ENCODE measurements at places on chromosomes 2 and 18. TPM values are rescaled to one million over a fixed set of nuclear protein-coding genes. Genes with fewer than 3 reads are reported as not detected.
A peak's percentile ranks its signal among the peaks of the same experiment; 100 is the strongest.

- no peak for DNase-seq
Observed at GRCh38 chr2:217752714-217753459, 249.9 kb downstream of the TNS1 start.

Gene PIEZO2
- 0.61 TPM for total RNA-seq

- DNase-seq, result no peak
Observed at GRCh38 chr2:68050353-68050752, 12.5 kb downstream of the C1D start.

Gene DSG3
- 0.13 TPM for total RNA-seq

Gene SETBP1
- total RNA-seq, result 2.3 TPM

DNA sequence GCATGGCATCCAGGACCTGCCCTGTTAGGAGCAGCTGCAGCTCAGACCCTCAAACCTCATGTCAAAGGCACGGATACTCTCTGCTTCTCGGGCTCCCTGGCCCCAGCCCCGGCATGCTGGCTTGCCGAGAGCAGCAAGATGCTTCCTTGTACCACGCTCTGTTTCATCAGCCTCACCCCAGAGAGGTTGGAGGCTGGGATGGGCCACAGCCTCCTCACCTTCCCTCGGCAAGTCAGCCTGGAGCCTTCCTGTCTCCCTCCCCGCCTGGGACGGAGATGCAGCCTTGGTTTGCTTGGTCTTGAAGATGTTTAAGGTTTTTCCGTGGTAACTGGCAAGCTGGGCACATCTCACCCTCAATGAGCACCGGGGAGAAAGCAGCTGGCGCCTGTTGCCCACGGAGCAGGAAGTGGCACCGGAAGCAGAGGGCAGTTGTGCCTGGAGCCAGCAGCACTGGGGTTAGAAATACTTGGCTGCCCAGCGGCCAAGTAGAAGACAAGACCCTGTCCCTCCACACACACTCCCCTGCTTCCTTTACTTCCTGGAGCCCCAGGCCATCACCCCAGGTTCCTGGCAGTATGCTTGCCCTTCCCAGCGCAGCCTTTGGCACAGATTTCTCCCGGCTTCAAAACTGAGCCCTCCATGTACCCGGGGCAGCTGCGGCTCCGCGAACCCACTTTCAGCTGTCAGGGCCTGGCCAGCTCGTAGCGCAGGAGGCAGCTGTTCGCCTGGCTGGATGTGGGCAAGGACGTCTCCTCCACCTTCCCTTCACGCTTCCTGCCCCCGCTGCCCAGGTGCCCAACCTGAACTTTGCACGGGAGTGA is 17.4 kb downstream of the FBLN7 start:
- DNase-seq, result no peak

Gene RGPD5
- 7.9 TPM for total RNA-seq

DNA sequence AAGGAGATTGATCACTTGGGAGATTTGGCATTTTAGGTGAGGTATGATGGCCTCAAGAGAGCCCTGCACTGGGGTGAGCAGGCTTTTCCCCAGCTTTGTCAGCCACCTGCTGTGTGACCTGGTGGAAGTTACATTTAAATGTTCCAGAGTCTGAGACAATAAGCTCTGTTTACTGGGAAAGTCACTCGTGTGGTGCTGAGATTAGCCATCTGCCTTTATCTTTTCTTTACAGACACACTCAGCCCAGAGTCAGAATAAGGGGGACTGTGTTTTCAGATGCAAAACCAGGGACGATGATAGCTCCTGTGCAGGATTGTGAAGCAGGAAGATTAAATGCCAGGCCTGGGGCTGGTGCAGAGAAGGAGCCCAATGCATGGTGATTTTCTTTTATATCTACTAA is 47.9 kb downstream of the SH3RF3 start:
- DNase-seq, result no peak

DNA sequence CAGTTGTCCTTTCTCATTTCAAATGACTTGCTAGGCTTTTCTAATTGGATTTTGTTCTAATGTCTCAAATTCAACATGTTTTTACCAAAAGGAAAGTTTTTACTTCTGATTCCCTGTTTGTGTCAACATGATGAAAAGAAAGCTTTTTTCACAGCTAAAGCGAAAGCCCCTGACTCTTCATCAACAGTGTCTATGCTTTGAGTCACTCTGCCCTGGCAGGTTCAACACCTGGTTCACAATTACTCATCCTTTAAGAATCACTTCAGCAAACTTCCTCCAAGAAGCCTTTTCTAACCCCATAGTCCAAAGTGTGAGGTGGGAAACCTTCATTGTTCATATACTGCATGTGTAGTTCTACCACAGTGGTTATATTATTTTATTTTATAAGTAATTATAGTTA is 7.6 kb upstream of the DSG2 start:
- DNase-seq, result no peak

DNA sequence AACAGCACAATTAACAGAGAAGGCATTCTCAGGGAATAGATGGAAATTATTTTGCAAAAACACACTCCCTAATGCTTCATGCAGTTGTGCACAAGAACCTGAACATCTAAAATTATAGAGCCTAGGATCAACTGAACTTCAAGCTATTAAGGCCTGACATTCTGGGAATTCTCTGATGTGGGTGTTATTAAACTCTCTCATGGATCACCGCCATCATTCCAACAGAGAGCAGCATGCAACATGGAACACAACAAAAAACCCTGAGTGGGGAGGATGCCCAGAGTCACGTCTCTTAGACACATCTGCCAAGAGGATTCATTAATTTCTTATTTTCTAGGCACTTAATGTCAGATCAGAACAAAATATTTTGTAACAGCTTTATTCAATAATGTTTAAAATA is 543.8 kb downstream of the ERBB4 start:
- DNase-seq, result no peak

- no peak for DNase-seq
Observed at GRCh38 chr2:146135245-146135644, 1615.3 kb upstream of the ZEB2 start.

DNA sequence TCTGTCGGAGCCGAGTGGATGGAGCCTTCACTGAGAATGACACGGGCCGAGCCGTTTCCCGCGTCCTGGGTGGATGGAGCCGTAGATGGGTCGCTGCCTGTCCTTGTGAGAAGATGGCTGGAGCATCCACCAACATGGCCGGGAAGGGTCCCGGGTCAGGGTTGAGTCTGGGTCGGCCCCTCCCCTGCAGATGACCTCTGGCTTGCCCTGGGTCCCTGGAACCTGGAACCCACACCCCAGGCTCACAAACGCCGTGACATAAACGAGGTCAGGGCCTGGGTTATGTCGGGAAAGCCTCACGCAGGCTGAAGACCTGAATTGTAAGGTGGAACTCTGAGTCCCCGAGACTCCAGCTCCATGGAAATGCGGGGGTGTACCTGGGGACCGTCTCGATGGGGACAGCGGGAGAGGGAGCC is 94.9 kb downstream of the NFATC1 start:
- no peak for DNase-seq

DNA sequence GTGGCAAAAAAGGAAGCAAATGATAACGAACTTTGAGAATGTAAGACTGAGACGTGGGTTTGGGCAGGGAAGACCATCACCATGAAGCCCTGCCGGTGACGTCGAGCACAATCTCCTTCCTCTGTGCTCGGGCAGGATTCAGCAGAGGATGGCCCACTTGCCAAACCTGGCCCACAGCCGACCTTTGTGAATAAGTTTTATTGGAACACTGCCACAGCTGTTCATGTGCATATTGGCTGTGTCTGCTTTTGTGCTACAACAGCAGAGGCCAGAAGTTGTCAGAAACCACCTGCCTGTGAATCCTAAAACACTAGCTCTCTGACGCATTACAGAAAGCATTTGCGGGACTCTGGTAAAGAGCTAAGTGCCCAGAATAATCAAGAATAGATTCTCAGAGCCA is 223.9 kb downstream of the MYT1L start:
- DNase-seq, result no peak

- DNase-seq, result no peak
Observed at GRCh38 chr2:101442042-101442666, 32.8 kb downstream of the RFX8 start.

DNA sequence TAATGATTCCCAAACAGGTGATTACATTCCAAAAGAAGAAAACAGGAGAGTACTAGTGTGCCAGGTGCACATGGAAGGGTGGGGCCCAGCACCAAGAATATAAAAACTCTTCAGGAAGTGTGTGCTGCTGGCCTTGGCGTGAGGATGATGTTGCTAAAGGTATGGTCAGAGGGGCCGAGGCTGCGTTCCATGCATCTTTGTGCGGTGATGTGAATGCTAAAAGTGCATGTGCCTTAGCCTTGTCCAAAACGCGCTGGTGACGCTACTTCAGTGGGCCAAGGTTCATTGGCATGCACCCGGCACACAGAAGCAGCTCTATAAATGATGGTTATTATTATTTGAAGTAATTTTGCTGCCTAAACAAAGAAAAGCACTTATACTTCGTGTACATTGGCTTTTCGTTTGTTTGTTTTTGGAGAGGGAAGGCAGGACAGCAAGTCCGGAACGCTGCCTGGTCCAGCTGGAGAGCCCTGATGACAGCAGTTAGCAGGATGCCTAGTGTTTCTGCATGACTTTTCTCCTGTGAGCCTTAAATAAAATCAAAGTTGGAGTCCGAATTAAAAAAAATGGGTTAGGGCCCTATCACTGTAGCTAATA is 2.9 kb downstream of the ALKAL2 start:
- no peak for DNase-seq

Gene PAIP2B
- total RNA-seq, result 1.5 TPM

DNA sequence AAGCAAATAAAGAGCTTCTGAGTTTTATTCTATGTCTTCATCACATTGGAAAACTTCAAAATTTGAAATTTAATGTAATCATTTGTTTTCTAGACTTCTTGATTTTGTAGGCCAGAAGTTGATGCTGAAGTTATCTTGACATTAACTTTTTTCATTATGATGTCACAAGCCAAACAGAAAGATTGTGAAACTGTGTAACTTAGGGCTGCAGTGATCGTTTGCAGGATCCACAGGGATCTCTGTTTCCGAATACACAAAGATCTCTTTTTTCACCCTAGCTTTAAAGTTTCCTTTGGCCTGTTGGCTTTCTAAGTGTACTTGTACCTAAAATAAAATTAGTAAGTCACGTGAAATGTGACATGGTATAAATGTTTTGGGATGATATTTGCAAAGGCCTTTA is 594.9 kb upstream of the CDH2 start:
- DNase-seq, result peak; percentile 7

GRCh38 chr2:130735200-130735599 is 6.3 kb downstream of the GPR148 start:
- no peak for DNase-seq

DNA sequence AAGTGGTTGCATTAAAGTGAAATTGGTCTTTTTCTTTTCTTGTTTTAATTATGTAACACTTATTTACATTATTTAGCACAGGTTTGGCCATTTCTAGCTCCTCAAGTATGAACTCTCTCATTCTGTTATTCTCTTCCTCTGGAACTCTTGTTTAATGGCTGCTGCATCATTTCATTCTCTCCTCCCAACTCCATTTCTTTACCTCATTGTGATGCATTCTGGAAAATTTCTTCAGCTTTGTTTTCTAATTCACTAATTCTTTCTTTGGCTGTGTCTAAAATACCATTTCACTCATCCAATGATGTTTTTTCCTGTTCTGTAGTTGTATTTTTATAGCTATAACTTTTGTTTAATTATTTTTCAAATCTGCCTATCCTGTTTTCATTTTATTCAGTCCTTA is 22.5 kb upstream of the NMUR1 start:
- DNase-seq, result no peak

Gene REG3G
- 0.19 TPM for total RNA-seq

DNA sequence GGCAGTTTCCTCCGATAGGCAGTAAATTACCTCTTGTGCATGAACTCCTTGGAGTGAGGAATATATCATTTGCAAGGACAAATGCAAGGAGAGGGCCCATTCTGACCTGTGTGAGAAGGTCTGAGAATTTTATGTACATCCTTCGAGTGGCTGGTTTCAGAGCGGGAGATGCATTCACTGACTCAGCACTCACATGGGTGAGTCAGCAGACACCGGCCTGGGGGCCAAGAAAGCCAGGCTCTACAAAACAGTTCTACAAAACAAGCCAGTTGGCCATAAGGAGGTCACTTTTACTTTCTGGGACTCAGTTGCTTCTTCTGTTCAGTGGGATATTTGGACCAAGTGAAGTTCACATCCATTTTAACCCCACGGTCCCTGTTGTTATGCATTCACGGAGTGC is 35.3 kb downstream of the CYP26B1 start:
- no peak for DNase-seq

Gene NPAS2
- total RNA-seq, result 45.0 TPM

Gene EHBP1
- total RNA-seq, result 49.0 TPM

GRCh38 chr18:21069468-21069867 is 42.1 kb downstream of the ROCK1 start:
- DNase-seq, result no peak

- DNase-seq, result peak; percentile 65
Observed at GRCh38 chr2:37566517-37566981, 104.9 kb downstream of the CDC42EP3 start.

Gene GPR45
- 0.98 TPM for total RNA-seq

Gene CHRNG
- not detected for total RNA-seq

Gene MATN3
- total RNA-seq, result 0.34 TPM

Measured in SK-MEL-5 (cell line).